ENCODE measurements at places on chromosomes 2 and 18. TPM values are rescaled to one million over a fixed set of nuclear protein-coding genes. Genes with fewer than 3 reads are reported as not detected.

NOSTRIN gene
- not detected for total RNA-seq

CYP20A1 gene
- 21.1 TPM for total RNA-seq

SOX11 gene
- total RNA-seq: not detected

CEP192 gene
- 55.9 TPM for total RNA-seq

DNA sequence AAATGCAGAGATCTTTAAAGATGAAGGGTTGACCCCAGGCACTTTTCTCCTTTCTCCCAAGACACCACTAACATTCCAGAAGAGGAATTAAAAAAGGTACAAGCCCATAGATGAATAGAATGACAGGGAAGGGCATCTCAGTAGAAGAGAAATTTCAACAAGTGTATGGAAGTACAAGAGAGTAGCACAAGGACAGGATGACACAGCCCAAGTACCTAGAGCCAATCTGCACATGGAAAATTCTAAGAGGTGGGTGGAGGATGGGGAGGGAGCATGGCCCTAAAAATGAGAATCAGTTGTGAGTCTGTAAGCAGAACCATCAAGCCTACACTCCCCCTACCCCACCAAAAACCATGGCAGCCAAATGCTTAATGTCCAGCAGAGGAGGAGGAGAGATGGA lies 39.7 kb upstream of the LOXHD1 start:
- no peak overlapping the region for H3K4me3 ChIP-seq
- H3K27me3 ChIP-seq: peaks cover 9% of the 10 kb centered on the region
- no peak for DNase-seq
- no peak overlapping the region for H3K27ac ChIP-seq
- no peaks in the 10 kb centered on the region for H3K36me3 ChIP-seq
- H3K4me1 ChIP-seq: no peaks in the 10 kb centered on the region

DNA sequence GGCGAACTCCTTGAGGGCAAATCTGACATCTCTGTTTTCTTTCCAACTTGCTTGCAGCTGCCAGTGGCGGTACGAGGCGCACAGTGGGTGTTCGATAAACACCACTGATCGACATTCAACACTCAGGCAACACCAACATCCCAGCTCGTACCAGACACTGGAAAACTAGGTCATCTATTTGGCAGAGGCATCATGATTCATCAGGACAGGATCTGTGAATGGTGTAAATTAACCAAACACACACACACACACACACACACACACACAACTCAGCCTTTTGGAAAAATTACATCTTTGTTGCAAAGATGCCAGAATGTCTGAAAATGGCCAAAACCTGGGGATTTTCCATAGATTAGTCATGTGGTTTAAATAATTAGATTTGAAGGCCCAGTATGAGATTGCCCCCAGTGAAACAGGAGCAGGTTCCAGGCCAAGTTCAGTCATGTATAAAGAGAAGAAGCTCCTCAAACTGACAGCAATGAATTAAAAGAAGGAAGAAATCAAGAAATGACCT lies 150.5 kb upstream of the NCKAP5 start:
- no peak for DNase-seq
- no peaks in the 10 kb centered on the region for H3K4me1 ChIP-seq
- no peak overlapping the region for H3K27ac ChIP-seq
- no peak overlapping the region for H3K4me3 ChIP-seq

- no peaks in the 10 kb centered on the region for H3K36me3 ChIP-seq
- H3K4me3 ChIP-seq: no peak overlapping the region
- peaks cover 7% of the 10 kb centered on the region for H3K4me1 ChIP-seq
- no peak overlapping the region for H3K27ac ChIP-seq
- DNase-seq: peak; percentile 47
Measured at GRCh38 chr2:131413148-131413747, 49.3 kb upstream of the RAB6D start.

DNA sequence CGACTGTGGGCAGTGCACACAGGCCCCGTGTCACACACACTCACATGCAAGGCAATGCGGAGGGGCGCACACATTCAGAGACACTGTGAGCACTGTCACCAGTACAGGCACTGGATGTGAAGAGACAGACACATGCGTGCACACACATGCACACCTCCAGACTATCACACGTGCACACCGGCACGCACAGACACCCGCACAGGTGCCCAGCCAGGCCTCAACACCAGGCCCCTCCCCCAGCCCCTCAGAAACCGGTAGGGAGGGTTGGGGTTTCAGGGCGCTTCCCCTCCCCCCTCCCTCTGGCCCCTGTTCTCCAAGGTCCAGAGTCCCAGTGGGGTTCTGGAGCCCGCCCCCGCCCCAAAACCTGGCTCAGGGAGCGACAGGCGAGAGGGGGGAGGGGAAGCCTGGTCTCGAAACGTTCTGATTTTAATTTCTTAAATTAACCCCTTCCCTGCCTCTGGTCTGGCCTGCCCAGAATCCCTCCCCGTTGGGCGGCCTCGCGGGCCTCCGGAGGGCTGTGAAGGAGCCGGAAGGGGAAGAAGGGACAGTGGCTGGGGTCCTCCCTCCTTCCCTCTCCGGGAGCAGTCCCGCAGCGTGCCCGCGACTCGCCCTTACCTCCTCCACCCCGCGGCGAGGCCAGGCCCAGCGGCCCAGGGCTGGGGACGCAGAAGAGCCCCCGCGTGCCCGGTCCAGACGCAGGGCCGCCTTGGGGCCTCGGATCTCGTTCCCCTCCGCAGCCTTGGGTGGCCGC lies 558 bp downstream of the FBXO41 start:
- peak overlapping the region; percentile 73 for H3K27ac ChIP-seq
- peaks cover 6% of the 10 kb centered on the region for H3K36me3 ChIP-seq
- H3K27me3 ChIP-seq: peaks cover 10% of the 10 kb centered on the region
- peaks cover 31% of the 10 kb centered on the region for H3K4me1 ChIP-seq
- peak overlapping the region; percentile 85 for H3K4me3 ChIP-seq
- peak; percentile 47 for DNase-seq

GRCh38 chr2:163602196-163602595 lies 133.6 kb downstream of the FIGN start:
- no peak overlapping the region for H3K4me3 ChIP-seq
- H3K4me1 ChIP-seq: no peaks in the 10 kb centered on the region
- no peaks in the 10 kb centered on the region for H3K27me3 ChIP-seq
- H3K36me3 ChIP-seq: no peaks in the 10 kb centered on the region
- H3K27ac ChIP-seq: no peak overlapping the region
- DNase-seq: no peak

DNA sequence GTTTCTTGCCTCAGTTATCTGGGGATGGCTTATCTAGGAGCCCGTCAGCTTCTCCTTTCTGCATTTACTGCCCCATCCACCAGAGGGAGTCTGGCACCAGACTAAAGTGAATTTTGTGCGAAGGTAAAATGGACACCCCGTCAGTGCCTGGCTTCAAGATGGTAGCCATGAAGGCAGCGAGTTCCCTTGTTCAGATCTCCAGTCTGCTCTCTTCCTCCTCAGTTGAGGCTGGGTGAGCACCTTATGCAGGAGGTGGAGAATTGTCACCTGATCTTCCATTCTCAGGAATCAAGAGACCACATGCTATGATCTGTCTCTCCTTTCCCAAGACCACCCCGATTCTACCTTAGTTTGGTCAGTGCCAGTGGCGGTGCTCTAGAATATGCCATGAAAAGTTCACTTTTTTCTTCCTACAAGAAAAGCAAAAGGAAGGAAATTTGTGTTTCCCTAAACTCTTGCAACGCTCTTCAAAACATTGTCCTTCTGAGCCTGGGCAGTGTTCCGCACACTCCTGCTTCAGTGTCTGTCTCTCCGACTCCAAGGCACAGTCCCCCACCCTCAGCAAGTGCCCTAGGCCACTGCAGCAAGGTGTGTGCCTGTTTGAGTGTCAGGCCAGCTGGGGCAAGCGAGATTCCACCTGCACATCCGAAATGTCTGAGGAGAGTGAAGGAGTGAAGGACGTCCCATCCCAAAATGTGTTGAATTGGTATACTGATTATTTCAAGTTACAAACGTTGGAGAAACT lies 168.6 kb downstream of the SS18 start:
- peak; percentile 58 for DNase-seq
- H3K4me1 ChIP-seq: no peaks in the 10 kb centered on the region

- no peak overlapping the region for H3K27ac ChIP-seq
- H3K36me3 ChIP-seq: no peaks in the 10 kb centered on the region
- no peak for DNase-seq
- H3K4me1 ChIP-seq: no peaks in the 10 kb centered on the region
- no peaks in the 10 kb centered on the region for H3K27me3 ChIP-seq
Measured at GRCh38 chr2:149902081-149902480, 314.5 kb upstream of the MMADHC start.

GRCh38 chr18:74898965-74899364 lies 301.3 kb downstream of the ZNF407 start:
- H3K27me3 ChIP-seq: no peaks in the 10 kb centered on the region
- peaks cover 15% of the 10 kb centered on the region for H3K4me1 ChIP-seq
- no peak overlapping the region for H3K4me3 ChIP-seq
- no peak overlapping the region for H3K27ac ChIP-seq
- DNase-seq: no peak

- H3K4me3 ChIP-seq: no peak overlapping the region
- H3K27me3 ChIP-seq: no peaks in the 10 kb centered on the region
- no peak for DNase-seq
- no peak overlapping the region for H3K27ac ChIP-seq
- peaks cover 6% of the 10 kb centered on the region for H3K36me3 ChIP-seq
Measured at GRCh38 chr2:206082298-206082843, 3.6 kb downstream of the INO80D start.

- no peaks in the 10 kb centered on the region for H3K4me1 ChIP-seq
- H3K27ac ChIP-seq: no peak overlapping the region
- no peak overlapping the region for H3K4me3 ChIP-seq
- DNase-seq: no peak
- H3K27me3 ChIP-seq: peaks cover 6% of the 10 kb centered on the region
Measured at GRCh38 chr2:151905963-151906632, 77.9 kb upstream of the ARL5A start.

DNA sequence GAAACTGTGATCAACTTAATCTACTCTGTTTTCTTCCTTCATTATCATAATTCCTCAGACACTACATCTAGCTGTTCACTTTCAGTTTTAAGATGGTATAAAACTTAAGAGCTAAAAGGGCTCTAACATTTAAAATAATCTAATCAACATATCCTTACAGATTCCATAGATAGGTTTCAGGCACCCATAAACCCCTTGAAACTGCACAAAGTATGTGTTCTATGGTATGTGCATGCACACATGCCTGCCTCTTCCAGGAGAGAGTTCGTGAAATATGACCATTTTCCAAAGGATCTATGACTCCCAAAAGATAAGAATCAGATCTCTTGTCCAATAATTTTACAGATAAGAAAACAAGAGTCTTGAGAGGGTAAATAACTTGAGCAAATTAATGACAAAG lies 59.4 kb downstream of the CUL3 start:
- peaks cover 23% of the 10 kb centered on the region for H3K36me3 ChIP-seq
- no peak overlapping the region for H3K4me3 ChIP-seq
- no peak for DNase-seq
- H3K4me1 ChIP-seq: peaks cover 53% of the 10 kb centered on the region
- peak overlapping the region; percentile 43 for H3K27ac ChIP-seq
- no peaks in the 10 kb centered on the region for H3K27me3 ChIP-seq

DNA sequence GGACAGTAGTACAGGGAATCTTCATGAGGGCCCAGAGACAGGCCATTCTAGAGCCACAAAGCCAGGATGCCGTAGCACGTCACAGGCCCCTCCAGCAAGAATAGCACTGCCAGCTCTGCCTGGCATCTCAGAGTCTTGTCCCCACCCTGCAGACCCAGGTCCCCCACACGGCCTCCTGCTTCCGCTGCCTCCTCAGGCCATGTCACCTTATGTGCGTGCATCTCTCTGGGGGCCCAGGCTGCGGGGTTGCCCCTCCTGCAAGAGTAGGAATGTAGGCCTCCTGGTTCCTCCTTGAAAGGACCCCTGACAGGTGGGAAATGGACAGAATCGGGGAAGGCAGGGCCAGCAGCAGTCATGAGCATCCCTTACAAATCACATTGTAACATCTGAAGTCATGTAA lies 49.8 kb downstream of the ADI1 start:
- H3K27ac ChIP-seq: no peak overlapping the region
- H3K4me1 ChIP-seq: no peaks in the 10 kb centered on the region
- H3K36me3 ChIP-seq: peaks cover 17% of the 10 kb centered on the region
- no peak overlapping the region for H3K4me3 ChIP-seq
- H3K27me3 ChIP-seq: no peaks in the 10 kb centered on the region

DNA sequence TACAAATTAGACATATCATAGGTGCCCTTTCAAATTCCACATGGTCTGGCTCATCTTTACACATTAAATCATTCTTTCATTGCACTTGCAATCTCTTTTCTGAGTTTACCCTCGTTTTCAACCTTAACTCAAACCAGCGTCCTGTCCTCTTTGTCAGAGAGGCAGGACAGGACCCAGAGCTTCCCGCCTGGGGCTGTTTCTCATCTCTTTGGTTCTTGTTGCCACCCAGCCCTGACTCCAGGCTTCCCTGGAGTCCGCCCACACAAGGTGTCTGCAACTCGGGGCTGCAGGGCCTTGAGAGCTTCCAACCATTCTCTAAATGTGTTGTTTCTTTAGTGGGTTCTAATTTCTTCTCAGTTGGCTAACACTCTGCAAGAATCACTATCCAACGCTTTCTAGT lies 24.4 kb downstream of the RBMS1 start:
- no peak overlapping the region for H3K4me3 ChIP-seq
- no peak for DNase-seq
- no peaks in the 10 kb centered on the region for H3K27me3 ChIP-seq
- peaks cover 44% of the 10 kb centered on the region for H3K4me1 ChIP-seq

GRCh38 chr2:187577310-187577709 lies 23.1 kb upstream of the TFPI start:
- H3K27me3 ChIP-seq: no peaks in the 10 kb centered on the region
- no peaks in the 10 kb centered on the region for H3K36me3 ChIP-seq
- no peak for DNase-seq
- no peak overlapping the region for H3K27ac ChIP-seq
- no peak overlapping the region for H3K4me3 ChIP-seq

DNA sequence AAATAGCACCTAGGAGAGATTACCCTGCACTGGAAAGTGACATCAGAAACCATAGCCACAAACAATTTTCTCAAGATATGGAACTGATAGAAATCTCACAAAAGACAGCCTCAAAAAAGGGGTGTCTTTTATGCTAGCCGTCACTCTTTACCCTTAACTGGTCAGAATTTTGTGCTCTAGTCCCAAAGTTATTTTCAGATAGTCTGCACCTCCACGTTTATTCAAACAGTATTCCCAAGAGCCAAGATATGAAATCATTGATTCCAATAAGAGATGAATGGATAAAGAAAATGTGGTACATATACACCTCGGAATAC lies 23.5 kb upstream of the PMAIP1 start:
- peaks cover 5% of the 10 kb centered on the region for H3K27me3 ChIP-seq
- no peak for DNase-seq
- no peaks in the 10 kb centered on the region for H3K36me3 ChIP-seq
- H3K27ac ChIP-seq: no peak overlapping the region
- H3K4me3 ChIP-seq: no peak overlapping the region

- no peaks in the 10 kb centered on the region for H3K27me3 ChIP-seq
- H3K4me3 ChIP-seq: no peak overlapping the region
- H3K36me3 ChIP-seq: no peaks in the 10 kb centered on the region
- H3K27ac ChIP-seq: no peak overlapping the region
- H3K4me1 ChIP-seq: no peaks in the 10 kb centered on the region
Measured at GRCh38 chr18:5510135-5510846, 33.5 kb downstream of the EPB41L3 start.

Measured in activated CD8-positive, alpha-beta T cell treated with anti-CD3 and anti-CD28 coated beads, Interleukin-2, amount 10 ng/mL, durations not matched to agents 7 days and 5 days (primary cell).